Daoy (cell line): ENCODE measurements at places on chromosomes 3 and 15. TPM values are rescaled to one million over a fixed set of nuclear protein-coding genes. Genes with fewer than 3 reads are reported as not detected.
A peak's percentile ranks its signal among the peaks of the same experiment; 100 is the strongest.

KNG1 gene
- not detected in 2 replicates for total RNA-seq

DNA sequence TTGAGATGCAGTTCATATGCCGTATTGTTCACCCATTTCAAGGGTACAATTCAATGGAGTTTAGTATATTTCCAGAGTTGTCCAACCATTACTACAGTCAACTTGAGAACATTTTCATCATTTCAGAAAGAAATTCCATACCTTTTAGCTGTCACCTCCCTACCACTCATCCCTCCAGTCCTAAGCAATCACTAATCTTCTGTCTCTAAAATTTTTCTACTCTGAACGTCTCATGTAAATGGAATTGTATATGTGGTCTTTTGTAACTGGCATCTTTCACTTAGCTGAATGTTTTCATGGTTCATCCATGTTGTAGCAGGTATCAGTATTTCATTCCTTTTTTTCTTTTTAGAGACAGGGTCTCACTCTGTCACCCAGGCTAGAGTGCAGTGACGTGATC lies 51.1 kb downstream of the CMTM7 start:
- no peak for DNase-seq

DNA sequence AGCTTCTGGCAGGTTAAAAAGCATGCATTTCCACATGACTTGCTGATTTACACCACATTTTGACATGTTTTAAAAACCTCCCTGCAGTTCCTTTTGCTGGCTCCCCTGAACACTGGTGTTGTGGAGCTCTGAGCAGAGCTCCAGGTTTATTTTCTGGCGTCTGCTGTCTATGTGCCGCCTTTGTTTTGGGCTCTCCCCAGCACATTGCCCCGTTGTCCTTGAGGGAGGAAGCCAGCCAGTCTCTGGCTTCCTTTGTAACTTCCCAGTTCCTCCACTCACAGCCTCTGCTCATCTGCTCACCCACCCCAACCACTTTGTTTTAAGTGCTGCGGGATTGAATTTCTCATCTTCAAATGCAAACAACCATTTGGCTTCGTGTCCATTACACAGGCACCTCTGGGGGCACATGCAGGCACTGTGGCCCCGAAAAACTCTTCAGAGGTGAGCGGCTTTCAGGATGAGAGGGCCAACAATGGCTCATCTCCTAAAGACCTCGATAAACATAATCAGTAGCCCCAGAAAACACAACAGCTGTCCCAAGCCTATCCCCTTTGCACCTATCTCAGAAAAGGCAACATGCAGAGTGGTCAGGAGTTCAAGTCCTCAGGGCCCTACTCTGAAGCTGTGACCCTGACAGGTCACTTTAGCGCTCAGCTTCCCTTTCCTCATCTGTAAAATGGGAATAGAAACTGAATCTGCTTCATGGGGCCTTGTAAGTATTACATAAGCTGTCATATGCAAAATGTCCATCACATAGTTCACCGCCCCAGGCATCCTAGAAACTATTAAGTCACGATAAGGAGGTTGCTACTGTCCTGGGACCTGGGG lies 1.3 kb upstream of the MEF2A start:
- peak; percentile 27 for DNase-seq

DNA sequence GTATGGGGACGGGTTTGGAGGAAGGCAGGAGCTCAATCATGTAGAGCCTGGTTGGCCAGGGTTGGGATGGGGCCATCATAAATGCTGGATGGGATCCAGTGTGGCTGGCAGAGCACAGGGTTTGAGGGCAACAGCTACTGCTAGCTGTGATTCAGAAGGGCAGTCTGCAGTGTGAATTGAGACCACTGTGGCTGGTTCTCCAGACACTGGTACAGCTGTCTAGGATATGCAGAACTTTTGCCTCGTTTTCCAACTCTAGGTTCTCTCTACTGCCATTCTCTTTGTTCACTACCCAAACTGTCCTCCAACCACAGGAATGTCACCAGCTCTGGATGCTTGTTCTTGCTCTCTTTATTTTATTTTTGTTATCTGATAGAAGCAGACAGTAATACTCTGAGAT lies 543.6 kb downstream of the AGBL1 start:
- DNase-seq: no peak

IL17RE gene
- 0.06 and 0.18 TPM in 2 replicates for total RNA-seq

OTOL1 gene
- total RNA-seq: not detected in 2 replicates

GRCh38 chr15:62940093-62940754 lies 102.3 kb upstream of the TPM1 start:
- DNase-seq: no peak

GUCA1C gene
- not detected in 2 replicates for total RNA-seq

DNA sequence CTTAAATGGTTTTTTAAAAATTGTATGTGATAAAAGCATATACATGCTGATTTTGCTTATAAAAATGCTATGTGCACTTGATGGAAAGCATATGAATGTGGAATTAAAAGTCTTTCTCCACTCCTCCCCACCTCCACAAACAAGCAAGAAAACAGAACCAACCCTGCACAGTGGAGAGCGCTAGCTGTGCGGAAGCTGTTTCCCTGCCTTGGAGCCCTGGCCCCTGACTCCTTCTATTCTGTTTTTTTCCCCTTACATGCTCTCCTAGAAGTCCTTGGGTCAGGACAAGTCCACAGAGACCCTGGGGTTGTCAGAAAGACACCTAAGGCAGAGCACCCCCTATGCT lies 64.2 kb downstream of the BOC start:
- no peak for DNase-seq

- DNase-seq: peak; percentile 99
These were observed at the start of gene NR2F2 for GRCh38 chr15:96330450-96331143. TSS of gene NR2F2 (plus strand) at chr15:96330700. CDS start at chr15:96332106, 1,406 bp downstream.

PLA2G4D gene
- not detected in 2 replicates for total RNA-seq

DNA sequence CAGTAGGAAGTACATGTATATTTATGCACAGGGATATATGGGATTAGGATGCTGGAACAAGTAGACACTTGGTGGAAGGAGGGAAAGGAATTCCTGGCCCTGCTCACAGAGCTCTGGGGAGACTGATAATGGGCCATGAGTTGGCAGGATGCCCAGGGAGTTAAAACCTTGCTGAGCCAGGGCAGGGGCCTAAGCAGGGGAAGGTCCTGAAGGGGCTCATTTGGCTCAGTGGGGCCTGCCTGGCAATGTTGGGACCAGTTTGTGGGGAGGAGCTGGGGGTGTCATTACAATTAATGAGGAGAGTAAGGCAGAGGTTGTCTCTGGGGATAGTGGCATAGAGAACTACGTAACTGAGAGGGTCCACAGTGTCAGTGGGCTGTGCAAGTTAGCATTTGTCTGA lies 124.2 kb upstream of the ADPGK start:
- DNase-seq: no peak

RAD51 gene
- total RNA-seq: 17.9 and 18.7 TPM in 2 replicates

XCR1 gene
- not detected in 2 replicates for total RNA-seq

DNA sequence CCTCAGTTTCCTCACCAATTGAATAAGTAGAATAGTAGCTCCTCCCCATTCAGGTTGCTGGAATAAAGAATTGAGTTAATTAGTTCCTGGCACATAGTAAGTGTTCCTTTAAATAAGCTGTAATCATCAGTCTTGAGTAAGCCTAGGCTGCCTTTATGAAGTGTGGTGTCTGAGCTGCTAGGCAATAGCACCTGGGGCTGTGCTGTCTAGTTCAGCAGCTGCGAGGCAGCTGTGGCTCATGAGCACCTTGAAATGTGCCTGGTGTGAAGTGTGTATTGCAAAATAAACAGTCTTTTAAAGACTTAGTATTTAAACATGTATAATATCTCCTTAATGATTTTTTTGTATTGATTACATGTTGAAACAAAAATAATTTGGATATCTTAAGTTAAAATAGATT lies 77.6 kb downstream of the TOP2B start:
- no peak for DNase-seq

- DNase-seq: peak; percentile 36
These were observed 26.4 kb upstream of the LAMP3 start for GRCh38 chr3:183188895-183189462.

ASTE1 gene
- 7.8 and 16.8 TPM in 2 replicates for total RNA-seq

- DNase-seq: no peak
These were observed 22.4 kb upstream of the SRP14 start for GRCh38 chr15:40061212-40061901.

ADGRG7 gene
- total RNA-seq: not detected in 2 replicates

FSIP1 gene
- 0.97 and 2.2 TPM in 2 replicates for total RNA-seq

GRCh38 chr3:53630547-53630946 lies 136.1 kb downstream of the CACNA1D start:
- peak; percentile 15 for DNase-seq

DNA sequence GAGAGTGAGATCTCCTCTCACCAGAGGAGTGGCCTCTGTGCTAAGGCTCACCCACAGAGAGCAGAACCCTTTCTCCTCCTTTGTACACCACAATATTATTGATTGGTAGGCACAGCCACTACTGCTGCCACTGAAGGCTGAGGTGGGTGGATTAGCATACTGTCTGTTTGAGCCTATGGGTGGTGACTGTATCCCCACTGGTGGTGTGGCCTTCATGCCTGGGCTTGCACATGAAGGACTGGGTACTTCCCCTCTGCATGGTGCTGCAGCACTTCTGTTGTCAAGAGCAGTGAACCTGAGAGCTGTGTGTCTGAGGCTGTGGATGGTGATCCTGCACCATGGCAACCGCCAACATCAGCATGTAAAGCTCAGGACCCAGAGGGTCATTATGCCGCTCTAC lies 35.7 kb upstream of the NECTIN3 start:
- DNase-seq: no peak

GRCh38 chr15:31217566-31218270 lies 108.9 kb upstream of the KLF13 start:
- no peak for DNase-seq

- no peak for DNase-seq
These were observed 17.8 kb downstream of the TLE3 start for GRCh38 chr15:70079888-70080287.

DNA sequence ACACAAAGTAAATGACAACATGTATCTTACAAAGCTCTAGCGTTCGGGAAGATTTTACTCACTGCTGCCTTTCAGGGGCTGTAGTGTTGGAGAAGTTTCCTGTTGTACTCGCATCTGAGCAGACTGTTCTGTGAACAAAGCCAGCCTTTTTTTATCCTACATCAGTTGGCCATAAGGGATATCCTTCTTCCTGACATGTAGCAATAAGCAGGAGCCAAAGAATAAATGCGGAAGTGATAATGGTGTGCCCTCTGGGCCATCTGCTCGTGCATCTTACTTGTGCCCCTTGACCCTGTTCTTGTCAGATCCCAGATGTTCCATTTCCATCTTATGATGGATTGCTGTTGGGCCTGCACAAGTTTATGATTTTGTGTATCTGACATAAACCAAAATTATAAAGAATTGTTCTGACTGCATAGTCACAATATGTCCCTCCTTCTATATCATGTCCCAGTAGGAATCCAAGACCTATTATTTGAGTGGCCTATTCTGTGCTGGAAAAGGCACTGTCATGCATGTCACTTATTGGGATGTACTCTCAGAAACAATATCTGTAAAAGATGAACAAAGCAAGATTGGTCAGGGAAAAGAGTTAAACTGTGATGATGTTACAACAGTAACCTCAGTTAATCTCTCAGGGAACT lies 631.3 kb downstream of the NSUN3 start:
- no peak for DNase-seq

- peak; percentile 35 for DNase-seq
These were observed 119.6 kb downstream of the UACA start for GRCh38 chr15:70643783-70644125.

DNA sequence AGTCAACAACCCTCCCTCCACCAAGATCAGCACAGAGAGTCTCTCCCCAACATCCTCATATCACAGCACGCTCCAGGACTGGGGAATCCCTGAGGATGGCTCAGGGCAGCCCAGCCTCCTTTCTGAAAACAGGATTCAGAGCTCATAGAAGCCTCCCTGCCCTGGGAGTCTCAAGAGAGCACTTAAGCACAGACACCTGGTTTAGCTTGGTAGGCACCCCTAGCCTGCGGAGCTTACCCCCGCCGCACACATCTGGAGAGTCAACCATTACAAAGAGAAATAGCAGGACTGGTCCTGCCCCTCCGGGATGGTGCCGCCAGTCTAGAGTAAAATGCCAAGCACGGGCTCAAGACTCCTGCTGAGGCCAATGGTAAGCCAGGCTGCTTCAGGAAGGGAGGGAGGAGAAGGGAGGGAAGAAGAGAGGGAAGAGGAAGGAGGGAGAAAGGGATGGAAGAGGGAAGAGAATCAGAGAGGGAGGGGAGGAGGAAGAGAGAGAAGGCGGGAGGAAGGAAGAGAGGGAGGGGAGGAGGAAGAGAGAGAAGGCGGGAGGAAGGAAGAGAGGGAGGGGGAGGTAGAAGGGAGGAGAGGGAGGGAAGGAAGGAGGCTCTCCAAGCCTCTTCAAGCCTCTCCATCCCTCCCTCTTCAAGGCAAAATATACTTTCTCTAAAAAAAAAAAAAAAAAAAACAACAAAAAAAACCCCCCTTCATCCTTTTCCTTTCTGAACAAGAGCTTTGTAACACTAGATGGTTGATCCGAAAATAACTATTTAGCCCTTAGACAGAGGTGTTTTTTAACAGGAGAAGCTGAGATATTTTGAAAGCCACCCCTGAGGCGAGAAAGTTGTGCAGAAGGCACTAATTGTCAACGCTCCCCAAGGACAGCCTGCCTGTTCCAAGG lies 278.6 kb upstream of the TLE3 start:
- peak; percentile 38 for DNase-seq

ATP13A5 gene
- total RNA-seq: 0.30 TPM in 1 of 2 replicates, not detected in the other

- no peak for DNase-seq
These were observed 64.6 kb upstream of the FHIT start for GRCh38 chr3:61315871-61316270.

GRCh38 chr3:146464005-146464595 lies 5.3 kb downstream of the PLSCR2 start:
- DNase-seq: no peak

BCHE gene
- total RNA-seq: 1.5 and 1.7 TPM in 2 replicates

GRCh38 chr15:31341496-31342195 lies 15.0 kb downstream of the KLF13 start:
- no peak for DNase-seq

DNA sequence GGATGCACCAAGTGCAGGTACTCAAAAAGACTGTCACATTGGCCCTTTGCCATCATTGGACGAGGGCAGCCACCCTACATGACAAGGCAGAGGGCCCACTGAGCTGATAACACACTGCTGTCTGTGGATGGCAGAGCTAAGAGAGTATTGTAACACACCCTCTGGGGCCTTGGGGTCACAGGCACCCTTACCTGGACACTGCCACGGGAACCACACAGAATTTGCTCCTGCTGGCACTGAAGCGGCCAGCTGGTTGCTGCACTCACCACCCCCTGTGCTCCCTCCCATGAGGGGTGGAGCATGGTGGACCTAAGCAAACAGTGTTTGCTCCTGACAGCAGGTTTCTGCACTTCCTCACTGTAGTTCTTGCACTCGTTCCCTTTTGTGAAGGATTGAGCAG lies 208.2 kb upstream of the SGO1 start:
- no peak for DNase-seq

LOXL1 gene
- 125 and 161 TPM in 2 replicates for total RNA-seq

PLOD2 gene
- total RNA-seq: 80.5 and 89.4 TPM in 2 replicates

GRCh38 chr3:132543011-132543739 lies 53.9 kb upstream of the ACKR4 start:
- peak; percentile 54 for DNase-seq

- DNase-seq: no peak
These were observed 707.8 kb downstream of the TUSC7 start for GRCh38 chr3:117417411-117417810.

MKRN2OS gene
- not detected in 2 replicates for total RNA-seq

DNA sequence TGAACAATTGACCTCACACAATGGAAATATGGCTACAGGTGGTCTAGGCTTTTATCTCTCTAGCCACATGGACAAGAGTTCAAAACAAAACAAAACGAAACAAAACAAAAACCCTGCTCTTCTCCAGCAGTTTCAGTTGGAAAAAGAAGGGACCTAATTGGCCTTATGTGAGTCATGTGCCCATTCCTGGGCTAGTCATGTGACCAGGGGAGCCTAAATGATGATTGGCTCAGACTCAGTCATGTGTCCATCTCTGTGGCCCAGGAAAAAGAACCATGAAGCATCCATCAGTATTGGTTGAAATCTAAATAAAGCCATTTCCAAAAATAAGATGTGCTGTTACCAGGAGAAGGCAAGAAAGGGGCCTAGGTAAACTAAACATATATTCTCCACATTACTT lies 96.8 kb downstream of the ANXA2 start:
- peak; percentile 9 for DNase-seq
